Activated CD4-positive, alpha-beta memory T cell treated with anti-CD3 and anti-CD28 coated beads, Interleukin-2, amount 10 ng/mL, durations not matched to agents 7 days and 5 days (primary cell): ENCODE measurements at places on chromosomes 3 and 15. TPM values are rescaled to one million over a fixed set of nuclear protein-coding genes. Genes with fewer than 3 reads are reported as not detected.

The MAPKAPK3 gene
- total RNA-seq: 146 TPM

The PARL gene
- total RNA-seq: 47.6 TPM

The STRIT1 gene
- total RNA-seq: not detected

The ZNF860 gene
- total RNA-seq: 0.13 TPM

The C3orf22 gene
- total RNA-seq: not detected

The SLC28A2 gene
- not detected for total RNA-seq

The DNAH1 gene
- 20.7 TPM for total RNA-seq

The TMC3 gene
- not detected for total RNA-seq

The GOLGA8G gene
- total RNA-seq: not detected

The STAG1 gene
- 34.1 TPM for total RNA-seq

The DGKG gene
- 0.58 TPM for total RNA-seq

The PSMA4 gene
- 226 TPM for total RNA-seq

The CRTC3 gene
- 89.3 TPM for total RNA-seq

The PIGZ gene
- 1.8 TPM for total RNA-seq

The MAGEL2 gene
- not detected for total RNA-seq

The PLSCR4 gene
- total RNA-seq: not detected

The LRRC34 gene
- 5.6 TPM for total RNA-seq

The STX19 gene
- not detected for total RNA-seq

The MOBP gene
- total RNA-seq: not detected

The PHLDB2 gene
- 4.6 TPM for total RNA-seq

The TUSC7 gene
- not detected for total RNA-seq

The KLHL40 gene
- not detected for total RNA-seq

The TTC23 gene
- total RNA-seq: 1.6 TPM

The CHRD gene
- not detected for total RNA-seq

The GP5 gene
- total RNA-seq: 1.3 TPM

The LACTB gene
- total RNA-seq: 14.0 TPM

The GABRG3 gene
- not detected for total RNA-seq

The LPCAT4 gene
- 109 TPM for total RNA-seq

The KLF15 gene
- total RNA-seq: not detected

The FOXL2NB gene
- not detected for total RNA-seq

The UBR1 gene
- 41.8 TPM for total RNA-seq

The CYP1A2 gene
- total RNA-seq: not detected

The DOCK3 gene
- 1.7 TPM for total RNA-seq

The PRSS50 gene
- not detected for total RNA-seq

The ECE2 gene
- total RNA-seq: not detected

The GP9 gene
- not detected for total RNA-seq

The KBTBD8 gene
- total RNA-seq: 16.0 TPM

The SCG5 gene
- 3.1 TPM for total RNA-seq

The IMPG2 gene
- 0.18 TPM for total RNA-seq

The CEP152 gene
- total RNA-seq: 41.5 TPM

The GLDN gene
- total RNA-seq: not detected

The KNL1 gene
- total RNA-seq: 54.2 TPM

The PPP1R2 gene
- 75.0 TPM for total RNA-seq

The THRB gene
- not detected for total RNA-seq

The DUSP7 gene
- total RNA-seq: 40.9 TPM

The ACTL6A gene
- total RNA-seq: 75.1 TPM

The AP4E1 gene
- total RNA-seq: 13.3 TPM

The TMEM207 gene
- not detected for total RNA-seq
